ENCODE measurements at places on chromosomes 11 and 22. TPM values are rescaled to one million over a fixed set of nuclear protein-coding genes. Genes with fewer than 3 reads are reported as not detected.

GRCh38 chr22:40385036-40385782 lies 14.8 kb downstream of the SGSM3 start:
- 0 out of 2 replicates have a peak, but pooled peaks cover 1% of the 10 kb centered on the region for H3K36me3 ChIP-seq
- no peak overlapping the region for H3K4me3 ChIP-seq
- no peaks in the 10 kb centered on the region for H3K27me3 ChIP-seq
- H3K27ac ChIP-seq: no peak overlapping the region

DNA sequence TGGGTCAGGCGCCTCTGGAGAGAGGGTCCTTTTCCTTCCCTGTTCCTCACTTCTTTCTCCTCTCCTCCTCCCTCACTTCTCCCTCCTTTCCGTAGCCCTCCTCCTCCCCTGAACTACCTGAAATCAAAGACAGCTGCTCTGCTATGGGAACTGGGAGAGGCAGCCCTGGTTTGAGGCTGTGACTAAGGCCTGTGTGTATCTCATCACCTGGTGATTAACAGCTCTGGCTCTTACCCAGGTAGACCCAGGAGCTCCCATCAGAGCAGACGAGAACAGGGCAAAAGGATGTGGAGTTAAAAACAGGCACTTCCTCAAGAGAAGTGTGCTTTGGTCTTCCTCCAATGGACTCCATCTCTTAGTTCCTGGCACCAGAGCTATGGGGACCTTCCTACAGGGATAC lies 5.8 kb downstream of the ISX start:
- no peak overlapping the region for H3K4me3 ChIP-seq
- H3K4me1 ChIP-seq: no peaks in the 10 kb centered on the region
- no peaks in the 10 kb centered on the region for H3K27me3 ChIP-seq
- no peaks in the 10 kb centered on the region for H3K36me3 ChIP-seq
- no peak overlapping the region for H3K27ac ChIP-seq

GRCh38 chr11:33063326-33063881 lies 24.0 kb downstream of the TCP11L1 start:
- H3K27me3 ChIP-seq: no peaks in the 10 kb centered on the region
- DNase-seq: peak; percentile 77
- H3K4me3 ChIP-seq: no peak overlapping the region
- H3K27ac ChIP-seq: no peak overlapping the region
- H3K36me3 ChIP-seq: peaks cover 34% of the 10 kb centered on the region

GRCh38 chr22:42310291-42311015 lies 40.0 kb upstream of the TCF20 start:
- H3K27ac ChIP-seq: no peak overlapping the region
- H3K27me3 ChIP-seq: peaks cover 30% of the 10 kb centered on the region
- H3K36me3 ChIP-seq: no peaks in the 10 kb centered on the region
- DNase-seq: no peak
- H3K4me1 ChIP-seq: no peaks in the 10 kb centered on the region

Gene SAA2
- total RNA-seq: not detected

Gene SLC5A1
- total RNA-seq: not detected
